ENCODE measurements at places on chromosomes 7 and 10. TPM values are rescaled to one million over a fixed set of nuclear protein-coding genes. Genes with fewer than 3 reads are reported as not detected.

DNA sequence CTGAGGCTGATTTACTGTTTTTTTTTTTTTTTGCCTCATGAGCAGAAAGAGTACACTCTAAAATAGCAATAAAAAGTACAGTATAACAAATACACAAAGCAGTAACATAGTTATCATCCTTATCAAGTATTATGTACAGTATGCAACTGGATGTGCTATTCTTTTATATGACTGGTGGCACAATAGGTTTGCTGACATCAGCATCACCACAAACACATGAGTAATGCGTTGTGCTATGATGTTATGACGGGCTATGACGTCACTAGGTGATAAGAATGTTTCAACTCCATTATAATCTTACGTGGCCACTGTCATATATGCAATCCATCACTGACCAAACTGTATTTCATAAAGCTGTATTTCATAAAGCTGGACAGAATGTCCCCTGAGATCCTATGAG, 189.2 kb upstream of the GLI3 start:
- H3K4me3 ChIP-seq, result no peak overlapping the region
- no peaks in the 10 kb centered on the region for H3K36me3 ChIP-seq
- DNase-seq, result no peak
- no peak overlapping the region for H3K27ac ChIP-seq

The CHST15 gene
- 23.8 TPM for total RNA-seq

- H3K27me3 ChIP-seq, result no peaks in the 10 kb centered on the region
- H3K4me1 ChIP-seq, result peaks cover 48% of the 10 kb centered on the region
- H3K27ac ChIP-seq, result 0 out of 2 replicates have a peak overlapping the region, but pooled peaks have one; percentile 4
- H3K4me3 ChIP-seq, result no peak overlapping the region
Measured at GRCh38 chr7:1046722-1047679, 2.7 kb downstream of the GPR146 start.

GRCh38 chr7:129671266-129671665, 59.7 kb downstream of the NRF1 start:
- DNase-seq, result no peak
- no peak overlapping the region for H3K4me3 ChIP-seq
- no peaks in the 10 kb centered on the region for H3K4me1 ChIP-seq
- no peaks in the 10 kb centered on the region for H3K27me3 ChIP-seq

DNA sequence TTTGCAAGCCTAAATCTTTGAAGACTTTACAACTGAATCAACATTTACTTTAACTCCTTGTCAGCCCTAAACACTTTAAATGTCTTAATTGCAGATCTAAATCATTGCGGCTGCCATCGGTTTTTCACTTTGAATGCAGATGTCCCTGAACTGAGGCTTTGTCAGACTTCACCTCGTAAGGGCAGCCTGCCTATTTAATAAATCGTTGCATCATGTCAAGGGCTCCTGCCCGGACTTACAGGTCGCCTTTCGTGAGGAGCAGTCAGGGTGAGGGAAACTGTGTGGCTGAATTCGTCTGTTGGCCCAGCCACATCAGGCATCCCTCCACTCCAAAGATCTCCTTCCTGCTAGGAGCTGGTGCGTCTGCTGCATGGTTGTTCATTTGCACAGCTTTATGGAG, 368.2 kb upstream of the NPVF start:
- H3K27ac ChIP-seq, result no peak overlapping the region
- H3K4me3 ChIP-seq, result no peak overlapping the region
- no peak for DNase-seq
- H3K36me3 ChIP-seq, result no peaks in the 10 kb centered on the region

GRCh38 chr10:4586776-4587175, 239.2 kb upstream of the AKR1E2 start:
- H3K36me3 ChIP-seq, result no peaks in the 10 kb centered on the region
- no peak overlapping the region for H3K27ac ChIP-seq
- no peak overlapping the region for H3K4me3 ChIP-seq
- no peak for DNase-seq
- H3K27me3 ChIP-seq, result no peaks in the 10 kb centered on the region

GRCh38 chr10:10985361-10985760, 32.3 kb upstream of the CELF2 start:
- no peak for DNase-seq
- no peak overlapping the region for H3K27ac ChIP-seq
- H3K4me1 ChIP-seq, result no peaks in the 10 kb centered on the region
- H3K36me3 ChIP-seq, result no peaks in the 10 kb centered on the region

DNA sequence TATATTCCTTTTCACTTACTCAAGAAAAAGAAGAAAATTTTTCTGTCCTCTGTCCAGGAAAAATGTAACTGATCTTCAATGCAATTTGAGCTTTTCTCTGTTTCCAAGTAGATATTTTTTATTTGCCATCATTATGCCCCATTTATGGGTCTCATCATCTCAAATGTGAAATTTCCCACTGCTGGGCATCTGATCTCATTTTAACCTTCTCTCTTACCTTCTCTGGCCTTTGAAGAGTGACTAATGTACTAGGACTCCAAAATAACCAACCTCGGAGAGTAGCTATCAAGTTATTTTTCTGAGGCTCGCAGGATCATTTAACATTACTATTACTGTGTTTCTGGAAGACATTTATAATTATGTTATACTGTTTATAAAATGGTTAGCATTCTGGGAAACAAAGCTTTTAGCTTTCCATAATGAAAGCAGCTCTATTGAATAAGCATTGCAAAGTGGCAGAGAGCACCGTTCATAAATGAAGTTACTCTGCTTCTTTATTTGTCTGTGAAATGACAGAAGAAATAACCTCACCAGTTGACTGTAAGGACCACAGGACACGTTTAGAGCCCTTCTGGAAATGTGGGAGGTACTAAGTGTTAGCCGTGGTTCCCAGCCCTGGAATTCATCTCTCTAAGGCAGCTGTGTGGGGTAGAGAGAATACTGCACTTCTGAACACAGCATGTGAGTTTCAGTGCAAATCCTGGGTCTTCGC, 33.3 kb upstream of the NMT2 start:
- H3K36me3 ChIP-seq, result no peaks in the 10 kb centered on the region
- no peak overlapping the region for H3K4me3 ChIP-seq
- H3K27me3 ChIP-seq, result no peaks in the 10 kb centered on the region
- peak overlapping the region; percentile 72 for H3K27ac ChIP-seq
- no peak for DNase-seq
- peaks cover 28% of the 10 kb centered on the region for H3K4me1 ChIP-seq

DNA sequence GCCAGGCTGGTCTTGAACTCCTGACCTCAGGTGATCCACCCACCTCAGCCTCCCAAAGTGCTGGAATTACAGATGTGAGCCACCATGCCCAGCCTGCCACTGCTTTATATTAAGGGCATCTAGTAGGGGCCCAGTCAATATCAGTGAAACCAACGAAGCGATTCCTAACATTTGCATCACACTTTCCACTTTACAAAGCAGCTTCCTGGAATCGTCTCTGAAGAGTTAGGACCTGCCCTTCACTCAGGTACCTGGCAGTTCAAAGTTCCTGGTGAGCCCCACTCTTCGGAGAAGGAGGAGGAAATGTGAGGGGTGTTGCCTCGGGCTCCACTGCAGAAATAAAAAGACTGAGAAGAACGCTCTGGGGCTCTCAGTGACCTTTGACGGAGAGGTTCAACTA, 31.1 kb upstream of the EZH2 start:
- no peak overlapping the region for H3K27ac ChIP-seq

The GRID2IP gene
- total RNA-seq, result 1.3 TPM

GRCh38 chr10:7412928-7413282, 2.1 kb upstream of the SFMBT2 start:
- H3K27ac ChIP-seq, result no peak overlapping the region
- no peak overlapping the region for H3K4me3 ChIP-seq
- no peaks in the 10 kb centered on the region for H3K27me3 ChIP-seq
- no peaks in the 10 kb centered on the region for H3K4me1 ChIP-seq
- DNase-seq, result no peak
- no peaks in the 10 kb centered on the region for H3K36me3 ChIP-seq

- DNase-seq, result no peak
- peaks cover 31% of the 10 kb centered on the region for H3K4me1 ChIP-seq
- no peak overlapping the region for H3K4me3 ChIP-seq
- H3K36me3 ChIP-seq, result no peaks in the 10 kb centered on the region
- H3K27ac ChIP-seq, result no peak overlapping the region
Measured at GRCh38 chr7:29038463-29038862, 80.3 kb upstream of the TRIL start.

- H3K36me3 ChIP-seq, result no peaks in the 10 kb centered on the region
- H3K27me3 ChIP-seq, result no peaks in the 10 kb centered on the region
- no peak for DNase-seq
- H3K27ac ChIP-seq, result no peak overlapping the region
- no peak overlapping the region for H3K4me3 ChIP-seq
Measured at GRCh38 chr7:27991006-27991528, 189.5 kb downstream of the JAZF1 start.

The CCL24 gene
- not detected for total RNA-seq

The HOXA3 gene
- 50.5 TPM for total RNA-seq

The NXPH1 gene
- total RNA-seq, result not detected

DNA sequence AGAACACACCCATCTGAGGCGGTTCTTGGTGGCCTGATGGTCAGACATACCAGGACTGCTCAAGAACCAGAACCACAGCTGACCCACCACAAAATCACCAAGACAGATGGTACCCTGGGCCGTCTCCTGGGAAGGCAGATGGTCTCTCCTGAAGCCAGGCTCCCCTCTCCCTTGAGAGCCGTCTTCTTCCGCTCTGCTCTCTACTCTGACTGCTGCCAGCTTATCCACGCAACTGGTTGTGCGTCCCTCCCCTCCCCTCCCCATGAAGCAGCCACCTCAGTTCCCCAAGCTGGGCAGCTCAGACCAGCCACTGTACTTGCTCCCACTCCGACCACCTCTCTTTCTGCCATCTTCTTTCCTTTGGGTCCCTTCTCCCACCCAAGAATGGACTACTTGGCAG, 14.0 kb downstream of the PDIA4 start:
- H3K27ac ChIP-seq, result no peak overlapping the region
- no peak overlapping the region for H3K4me3 ChIP-seq
- DNase-seq, result no peak
- no peaks in the 10 kb centered on the region for H3K27me3 ChIP-seq

The GCK gene
- total RNA-seq, result not detected

The CALHM1 gene
- total RNA-seq, result not detected

DNA sequence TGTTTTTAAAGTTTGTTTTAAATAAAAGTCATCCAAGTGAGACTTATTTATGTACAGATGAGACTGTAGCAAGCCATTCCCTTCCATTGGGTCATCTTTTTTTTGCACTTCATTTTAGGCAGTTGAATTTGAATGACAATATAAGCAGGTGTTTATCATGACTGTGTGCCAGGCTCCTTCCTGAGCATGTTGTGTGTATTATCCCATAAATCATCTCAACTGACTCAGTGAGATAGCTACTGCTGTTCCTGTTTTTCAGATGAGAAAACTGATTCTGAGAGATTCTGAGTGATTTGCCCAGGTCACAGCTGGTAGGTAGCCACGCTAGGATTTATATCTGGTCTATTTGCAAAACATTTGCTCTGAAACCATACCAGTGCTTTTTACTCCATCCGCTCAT, 11.7 kb downstream of the TMEM254 start:
- H3K27ac ChIP-seq, result no peak overlapping the region
- H3K4me1 ChIP-seq, result no peaks in the 10 kb centered on the region
- no peak for DNase-seq
- no peak overlapping the region for H3K4me3 ChIP-seq

The GRM3 gene
- total RNA-seq, result not detected

The ZNF804B gene
- not detected for total RNA-seq

The CRTAC1 gene
- not detected for total RNA-seq

- H3K4me3 ChIP-seq, result peak overlapping the region; percentile 92
- DNase-seq, result peak; percentile 73
- peak overlapping the region; percentile 79 for H3K27ac ChIP-seq
- peaks cover 15% of the 10 kb centered on the region for H3K36me3 ChIP-seq
Measured at GRCh38 chr10:33334805-33335550, 511 bp upstream of the NRP1 start.

- H3K27me3 ChIP-seq, result no peaks in the 10 kb centered on the region
- no peak overlapping the region for H3K27ac ChIP-seq
- no peak overlapping the region for H3K4me3 ChIP-seq
- no peak for DNase-seq
- H3K36me3 ChIP-seq, result no peaks in the 10 kb centered on the region
- H3K4me1 ChIP-seq, result no peaks in the 10 kb centered on the region
Measured at GRCh38 chr10:24008164-24009091, 200.5 kb upstream of the KIAA1217 start.

DNA sequence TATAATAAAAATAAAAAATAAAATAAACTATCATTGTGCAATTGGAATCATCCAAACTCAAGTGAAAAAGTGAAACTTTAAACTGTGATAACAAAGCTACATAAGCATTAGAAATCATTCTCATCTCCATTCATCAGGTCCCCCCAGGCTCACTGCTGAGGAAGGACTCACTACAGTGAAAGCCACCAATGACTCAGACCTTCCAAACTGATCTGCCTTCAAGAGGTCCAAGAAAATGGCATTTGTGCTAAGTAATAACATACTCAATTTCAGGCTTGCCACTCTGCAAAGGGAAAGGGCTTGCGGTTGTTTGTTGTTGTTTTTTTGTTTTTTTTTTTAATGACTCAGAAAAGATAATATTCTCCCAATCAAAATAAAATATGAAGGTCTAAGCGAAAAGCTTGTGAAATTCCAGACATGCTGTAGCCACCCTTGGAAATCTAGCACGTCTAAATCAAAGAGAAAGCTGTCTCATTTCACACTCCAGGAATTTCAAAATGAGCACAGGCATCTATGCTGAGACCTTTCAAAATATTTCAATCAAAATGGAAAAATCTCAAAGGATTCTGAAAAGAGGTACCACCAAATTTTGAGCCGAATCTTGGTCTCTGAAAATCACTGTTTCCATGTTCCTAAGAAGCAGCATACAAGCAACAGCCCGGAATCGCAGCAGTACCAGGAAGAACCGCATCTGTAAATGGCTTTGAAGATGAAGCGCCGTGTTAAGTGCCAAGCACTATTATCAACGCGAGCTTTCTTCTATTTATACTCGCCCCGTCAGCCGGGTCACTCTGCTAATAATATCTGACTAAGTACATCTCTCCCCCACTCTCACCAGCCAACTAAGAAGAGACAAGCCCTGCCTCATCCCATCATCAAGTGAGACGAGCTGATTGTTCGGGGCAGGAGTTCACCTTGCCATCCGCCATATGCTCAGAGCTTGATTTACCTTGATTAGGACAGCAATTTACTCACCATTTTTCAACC, 13.5 kb downstream of the SFMBT2 start:
- H3K36me3 ChIP-seq, result no peaks in the 10 kb centered on the region
- H3K27me3 ChIP-seq, result peaks cover 15% of the 10 kb centered on the region
- DNase-seq, result no peak
- H3K27ac ChIP-seq, result no peak overlapping the region
- no peaks in the 10 kb centered on the region for H3K4me1 ChIP-seq

GRCh38 chr10:117132751-117133231, 5.3 kb downstream of the VAX1 start:
- 0 out of 2 replicates have a peak, but pooled peaks cover 4% of the 10 kb centered on the region for H3K27me3 ChIP-seq
- no peaks in the 10 kb centered on the region for H3K4me1 ChIP-seq
- H3K36me3 ChIP-seq, result no peaks in the 10 kb centered on the region

- H3K4me3 ChIP-seq, result no peak overlapping the region
- H3K4me1 ChIP-seq, result no peaks in the 10 kb centered on the region
- no peak overlapping the region for H3K27ac ChIP-seq
- no peaks in the 10 kb centered on the region for H3K27me3 ChIP-seq
- no peak for DNase-seq
Measured at GRCh38 chr7:84384417-84384816, 189.8 kb upstream of the SEMA3A start.

GRCh38 chr7:16202303-16202702, 219.0 kb downstream of the CRPPA start:
- H3K36me3 ChIP-seq, result no peaks in the 10 kb centered on the region
- H3K27ac ChIP-seq, result no peak overlapping the region
- H3K4me1 ChIP-seq, result no peaks in the 10 kb centered on the region
- H3K4me3 ChIP-seq, result no peak overlapping the region
- no peak for DNase-seq
- no peaks in the 10 kb centered on the region for H3K27me3 ChIP-seq

GRCh38 chr10:87585565-87586514, 73.8 kb upstream of the PAPSS2 start:
- no peaks in the 10 kb centered on the region for H3K36me3 ChIP-seq
- DNase-seq, result peak; percentile 25
- H3K4me1 ChIP-seq, result peaks cover 18% of the 10 kb centered on the region
- no peaks in the 10 kb centered on the region for H3K27me3 ChIP-seq

All from PC-9 (cell line).